Activated CD8-positive, alpha-beta memory T cell treated with anti-CD3 and anti-CD28 coated beads for 48 hours (primary cell): ENCODE measurements at places on chromosomes 2 and 18.

DNA sequence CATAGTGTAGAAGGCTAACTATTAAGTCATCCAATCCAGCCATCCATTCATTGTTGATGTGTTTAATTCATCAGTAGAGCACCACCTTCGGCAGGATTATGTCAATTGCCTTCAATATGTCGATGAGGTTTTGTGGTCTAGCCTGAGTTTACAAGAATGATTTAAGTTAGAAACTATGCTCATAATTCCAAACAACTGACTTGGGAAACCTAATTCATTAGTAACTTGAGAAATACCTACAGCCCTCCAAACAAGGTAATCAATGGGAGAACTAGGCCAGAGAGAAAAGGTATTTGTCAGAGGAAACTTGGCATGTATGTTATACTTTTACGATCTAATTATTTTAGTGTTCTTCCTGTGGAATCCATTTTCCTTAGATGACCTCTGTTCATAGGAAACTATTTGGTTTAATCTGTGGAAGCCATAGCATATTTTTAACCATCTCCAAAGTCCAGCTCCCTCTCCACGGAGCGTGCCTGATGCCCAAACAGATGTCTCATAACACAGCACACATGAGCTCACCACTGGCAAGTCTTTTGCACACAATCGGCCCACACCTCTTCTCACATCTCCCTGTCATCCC, 148.5 kb downstream of the GFPT1 start:
- DNase-seq = no peak

GRCh38 chr2:21676041-21676440, 552.3 kb downstream of the TDRD15 start:
- DNase-seq = no peak

DNA sequence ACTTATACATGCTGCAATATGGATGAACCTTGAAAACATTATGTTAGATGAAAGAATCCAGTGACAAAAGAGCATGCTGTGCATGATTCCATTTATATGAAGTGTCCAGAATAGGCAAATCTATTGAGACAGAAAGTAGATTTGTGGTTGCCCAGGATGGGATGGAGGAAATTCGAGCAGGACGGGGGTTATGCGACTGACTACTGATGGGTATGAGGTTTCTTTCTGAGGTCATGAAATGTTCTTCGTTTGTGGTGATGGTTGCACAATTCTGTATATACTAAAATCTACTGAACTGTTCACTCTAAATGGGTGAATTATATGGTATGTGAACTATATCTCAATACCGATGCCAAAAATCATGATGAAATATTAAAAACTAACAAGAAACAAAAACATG, 18.9 kb upstream of the MTERF4 start:
- no peak for DNase-seq

DNA sequence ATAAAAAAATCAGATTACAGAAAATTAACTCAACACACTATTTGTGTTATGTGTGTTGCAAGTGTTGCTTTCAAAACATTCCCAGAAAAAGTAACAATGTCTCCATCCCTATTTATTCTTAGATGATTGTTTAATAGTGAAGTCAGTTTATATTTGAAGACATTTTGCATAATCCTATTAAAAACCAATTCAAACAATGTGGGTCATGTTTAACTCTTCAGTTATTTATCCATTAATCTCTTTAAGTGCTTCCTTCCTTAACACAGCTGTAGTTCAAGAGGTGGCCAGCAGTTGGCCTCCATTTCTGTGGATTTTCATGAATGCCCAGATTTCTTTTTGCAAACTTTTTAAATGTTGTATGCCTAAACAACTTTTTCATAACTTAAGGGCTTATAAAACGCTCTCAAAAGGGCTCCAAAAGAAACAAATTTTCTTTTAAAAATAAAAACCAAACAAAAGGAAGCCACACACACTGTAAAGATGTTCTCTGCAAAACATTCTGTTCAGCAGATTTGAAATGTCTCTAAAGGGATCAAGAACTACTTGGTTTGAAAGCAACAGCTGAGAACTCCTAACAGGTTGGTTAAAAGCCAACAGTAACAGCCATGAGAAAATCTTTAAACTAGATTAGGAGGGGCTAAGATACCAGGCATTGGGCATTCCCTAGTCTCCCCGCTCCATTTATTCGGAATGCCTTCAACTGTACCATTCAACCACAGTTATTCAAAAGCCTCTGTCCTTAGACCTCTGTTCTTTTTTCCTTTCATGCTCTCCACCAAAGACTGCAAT, 71.5 kb downstream of the THADA start:
- no peak for DNase-seq

GRCh38 chr2:137865954-137866540, 98.2 kb upstream of the HNMT start:
- no peak for DNase-seq

GRCh38 chr2:46569766-46570165, 90.4 kb downstream of the TMEM247 start:
- no peak for DNase-seq
